ENCODE measurements at places on chromosomes 5 and 9.
A peak's percentile ranks its signal among the peaks of the same experiment; 100 is the strongest.

DNA sequence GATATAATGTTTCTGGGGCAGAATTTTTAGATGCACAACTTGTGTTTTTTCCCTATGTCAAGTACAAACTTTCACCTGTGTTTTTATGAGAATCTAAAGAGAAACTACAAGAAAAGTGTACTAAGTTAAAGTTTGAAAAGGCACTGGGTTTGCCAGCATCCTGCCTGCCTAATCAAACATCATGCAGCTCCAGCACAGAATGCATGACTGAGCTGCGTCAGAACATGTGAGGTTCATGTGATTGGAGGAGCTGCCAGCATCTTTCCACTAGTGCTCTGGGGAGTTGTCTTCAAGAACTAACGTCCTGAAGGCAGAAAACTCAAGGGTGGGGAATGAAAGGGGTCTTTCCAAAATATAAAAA lies 46.1 kb upstream of the RIC1 start:
- DNase-seq, result no peak

GRCh38 chr5:55672477-55672911 lies 39.6 kb downstream of the SLC38A9 start:
- no peak for DNase-seq

- DNase-seq, result no peak
Measured at GRCh38 chr5:90134892-90135291, 274.7 kb downstream of the CETN3 start.

DNA sequence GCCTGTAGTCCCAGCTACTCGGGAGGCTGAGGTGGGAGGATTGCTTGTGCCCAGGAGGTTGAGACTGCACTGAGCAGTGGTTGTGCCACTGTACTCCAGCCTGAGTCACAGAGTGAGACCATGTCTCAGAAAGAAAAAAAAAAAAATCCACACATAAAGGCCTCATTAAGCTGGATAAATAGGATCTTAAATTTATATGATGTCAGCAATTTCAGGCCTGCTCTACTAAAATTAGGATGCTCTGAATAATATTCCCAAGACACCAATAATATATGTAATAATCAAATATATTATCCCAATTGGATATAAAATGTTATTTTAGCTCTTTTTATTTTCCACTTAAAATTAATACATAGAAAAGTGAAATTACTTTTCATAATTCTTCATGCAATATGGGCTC lies 43.6 kb downstream of the NLN start:
- no peak for DNase-seq

- DNase-seq, result no peak
Measured at GRCh38 chr5:60779466-60779865, 64.6 kb downstream of the ELOVL7 start.

- DNase-seq, result no peak
Measured at GRCh38 chr5:132009706-132010405, 1.6 kb downstream of the ACSL6 start.

DNA sequence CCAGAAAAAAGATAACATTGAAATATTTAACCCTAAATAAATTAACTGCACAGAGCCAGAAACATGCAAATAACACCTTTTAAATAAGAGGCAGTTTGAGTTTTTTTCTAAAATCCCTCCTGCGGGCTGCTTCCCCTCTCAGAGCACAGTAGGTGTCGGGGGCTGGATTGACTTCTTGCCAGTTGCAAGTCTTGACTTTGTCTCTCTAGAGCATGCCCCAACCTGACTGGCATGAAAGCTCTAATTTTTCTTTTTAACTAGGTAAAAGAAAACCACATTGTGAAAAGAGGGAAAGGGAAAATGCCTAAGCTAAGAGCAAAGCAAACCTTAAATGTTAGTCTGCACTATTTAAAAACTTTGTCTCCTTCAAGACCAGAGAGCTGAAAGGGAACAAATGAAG lies 46.4 kb upstream of the DNAH5 start:
- DNase-seq, result no peak

- no peak for DNase-seq
Measured at GRCh38 chr5:146745931-146746577, 132.5 kb downstream of the PPP2R2B start.

DNA sequence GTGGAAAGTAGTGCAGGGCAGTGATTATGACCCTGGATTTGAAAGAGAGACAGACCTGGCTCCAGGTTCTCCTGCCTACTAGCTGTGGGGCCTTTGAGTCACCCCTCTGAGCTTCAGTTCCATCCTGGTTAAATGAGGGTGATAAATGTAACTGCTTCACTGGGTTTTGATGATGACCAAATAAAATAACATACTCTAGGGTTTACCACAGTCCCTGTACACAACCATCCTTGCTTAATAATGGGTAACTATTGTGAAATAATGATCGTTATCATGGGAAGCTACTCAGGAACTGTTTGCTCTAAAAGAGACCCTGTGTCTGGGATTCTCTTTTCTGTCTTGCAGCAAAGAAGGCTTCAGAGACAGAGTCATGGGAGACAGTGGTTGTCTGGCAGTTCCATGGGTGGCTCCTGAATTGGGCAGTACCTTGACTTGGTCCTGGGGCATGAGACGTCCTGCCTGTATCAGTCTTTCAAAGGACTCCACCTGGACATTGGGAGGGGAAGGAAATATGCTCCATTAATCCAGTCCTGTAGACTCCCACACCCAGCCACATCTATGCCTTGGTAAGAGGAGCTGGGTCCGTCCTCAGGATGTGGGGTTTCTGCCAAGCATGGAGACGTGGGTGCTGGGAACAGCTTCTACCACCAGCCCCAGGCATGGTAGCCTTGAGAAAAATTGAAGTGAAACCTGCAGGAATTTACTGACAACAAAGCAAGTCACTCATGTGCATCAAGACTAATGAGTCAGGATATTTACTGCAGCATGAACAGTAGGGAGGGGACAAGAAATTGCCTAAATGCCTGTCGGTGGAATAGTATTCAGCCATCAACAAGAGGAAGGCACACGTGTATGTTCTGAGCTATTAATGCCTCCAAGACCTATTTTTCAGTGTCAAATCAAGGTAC lies 23.4 kb downstream of the AKNA start:
- no peak for DNase-seq

GRCh38 chr9:98401140-98402018 lies 145.9 kb upstream of the TBC1D2 start:
- no peak for DNase-seq

DNA sequence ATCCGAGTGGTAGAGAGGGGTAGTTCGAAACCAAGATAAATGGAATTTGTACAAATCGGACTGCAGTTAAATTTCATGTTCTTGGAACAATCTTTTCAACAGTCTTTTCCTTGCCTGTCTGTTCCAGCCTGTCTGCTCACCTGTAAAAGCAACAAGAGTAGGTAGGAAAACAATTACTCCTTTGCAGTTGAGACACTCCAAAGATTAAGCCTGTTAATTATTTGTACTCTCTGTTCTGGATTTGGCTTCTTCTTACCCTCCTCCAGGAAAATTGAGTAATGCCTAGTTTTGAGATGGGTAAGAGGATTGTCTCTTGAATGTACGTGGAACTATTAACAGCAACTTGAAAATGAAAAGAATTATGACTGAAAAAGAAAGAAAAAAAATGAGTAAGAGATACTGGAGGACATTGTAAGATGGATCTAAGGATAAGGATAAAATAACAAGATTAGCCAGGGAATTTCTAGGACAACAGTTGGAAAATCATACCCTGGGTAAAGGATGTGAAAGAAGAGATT lies 24.3 kb downstream of the SPAAR start:
- no peak for DNase-seq

DNA sequence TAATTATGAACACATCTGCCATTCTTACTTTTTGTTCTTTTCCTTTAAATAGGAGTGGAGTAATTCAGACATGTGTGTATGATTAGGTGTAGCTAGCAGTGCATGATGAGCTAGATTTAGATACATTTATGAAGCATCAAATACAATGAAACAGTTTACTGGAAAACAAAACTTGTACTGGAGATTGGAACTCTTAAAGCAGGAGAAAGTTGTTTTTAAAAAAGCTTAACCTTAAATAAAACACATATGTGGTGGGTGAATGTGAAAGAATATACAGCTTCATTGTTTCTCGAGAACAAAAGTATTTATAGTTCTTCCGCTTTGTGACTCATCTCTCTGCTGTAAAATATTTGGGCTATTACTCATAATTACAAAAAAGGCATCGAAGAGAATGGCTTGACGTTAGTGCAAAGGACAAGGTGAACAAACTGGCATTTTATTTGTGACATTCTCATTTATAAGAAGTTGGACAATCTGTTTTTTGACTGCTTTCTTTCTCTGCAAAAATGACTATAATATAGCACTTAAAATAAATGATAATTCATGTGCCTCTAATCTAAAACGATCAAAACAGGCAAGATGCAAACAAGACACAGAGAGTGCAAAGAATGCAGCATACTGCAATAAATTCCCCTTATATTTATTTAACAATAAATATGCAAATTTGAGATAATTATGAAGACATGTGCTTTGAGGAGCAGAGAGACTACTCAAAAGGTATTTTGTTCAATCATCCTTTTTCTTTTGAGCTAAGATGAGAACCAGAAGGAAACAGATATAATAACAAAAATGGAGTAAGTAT lies 478.8 kb downstream of the CETN3 start:
- no peak for DNase-seq

DNA sequence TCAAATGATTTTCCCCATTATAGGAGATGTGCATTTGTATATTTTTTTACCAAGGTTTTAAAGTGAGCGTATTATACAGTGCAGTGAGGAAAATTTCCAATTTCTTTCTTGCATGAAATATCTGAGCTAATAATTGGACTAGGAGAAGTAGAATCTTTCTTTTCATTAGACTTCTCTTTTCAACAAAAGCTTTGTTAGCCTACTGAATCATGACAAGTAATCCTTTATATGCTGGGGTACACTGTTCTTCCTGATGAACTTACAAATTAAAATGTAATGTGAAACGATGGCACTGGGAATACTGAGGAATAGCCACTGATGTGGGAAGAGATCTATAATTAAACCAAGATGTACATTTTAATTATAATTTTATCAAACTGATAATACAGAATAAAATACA lies 829.6 kb downstream of the PTPRD start:
- no peak for DNase-seq

DNA sequence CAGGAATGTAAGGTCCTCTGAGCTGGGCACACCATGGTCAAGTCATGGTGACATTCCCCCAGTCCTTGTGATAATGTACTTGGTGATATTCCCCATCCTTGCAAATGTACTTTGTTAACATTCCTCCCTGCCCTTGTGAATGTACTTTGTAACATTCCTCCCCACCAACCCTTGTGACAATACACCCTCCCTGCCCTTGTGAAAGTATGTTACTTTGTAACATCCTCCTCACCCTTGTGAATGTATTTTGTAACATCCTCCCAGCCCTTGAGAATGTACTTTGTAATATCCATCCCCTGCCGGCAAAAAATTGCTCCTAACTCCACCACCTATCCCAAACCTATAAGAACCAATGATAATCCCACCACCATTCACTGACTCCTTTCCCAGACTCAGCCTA lies 53.3 kb downstream of the RAPGEF6 start:
- DNase-seq, result no peak

- DNase-seq, result no peak
Measured at GRCh38 chr9:135764731-135765130, 62.7 kb downstream of the KCNT1 start.

- no peak for DNase-seq
Measured at GRCh38 chr9:116437411-116438370, 249.4 kb upstream of the TRIM32 start.

DNA sequence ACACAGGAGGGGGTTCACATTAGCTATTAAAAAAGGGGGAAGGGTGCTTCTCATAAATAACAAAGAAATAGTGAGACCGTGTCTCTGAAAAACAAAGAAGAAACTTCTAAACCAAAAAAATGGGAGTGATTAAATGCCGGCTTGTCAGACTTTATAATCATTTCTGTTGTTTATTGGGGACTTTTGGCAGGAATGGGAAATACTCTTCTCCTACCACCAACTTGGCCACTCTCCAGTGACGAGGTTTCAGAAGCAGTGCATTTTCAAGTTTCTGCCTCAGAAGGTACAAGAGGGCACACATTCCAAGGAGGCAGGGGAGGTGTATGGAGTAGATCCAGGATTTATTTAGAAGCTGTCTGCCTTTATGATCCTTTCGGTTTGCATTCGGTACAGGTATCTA lies 46.2 kb downstream of the LIX1 start:
- DNase-seq, result no peak

- no peak for DNase-seq
Measured at GRCh38 chr9:69573651-69574050, 98.5 kb downstream of the APBA1 start.

GRCh38 chr5:9462109-9462508 lies 83.8 kb downstream of the SEMA5A start:
- DNase-seq, result no peak

DNA sequence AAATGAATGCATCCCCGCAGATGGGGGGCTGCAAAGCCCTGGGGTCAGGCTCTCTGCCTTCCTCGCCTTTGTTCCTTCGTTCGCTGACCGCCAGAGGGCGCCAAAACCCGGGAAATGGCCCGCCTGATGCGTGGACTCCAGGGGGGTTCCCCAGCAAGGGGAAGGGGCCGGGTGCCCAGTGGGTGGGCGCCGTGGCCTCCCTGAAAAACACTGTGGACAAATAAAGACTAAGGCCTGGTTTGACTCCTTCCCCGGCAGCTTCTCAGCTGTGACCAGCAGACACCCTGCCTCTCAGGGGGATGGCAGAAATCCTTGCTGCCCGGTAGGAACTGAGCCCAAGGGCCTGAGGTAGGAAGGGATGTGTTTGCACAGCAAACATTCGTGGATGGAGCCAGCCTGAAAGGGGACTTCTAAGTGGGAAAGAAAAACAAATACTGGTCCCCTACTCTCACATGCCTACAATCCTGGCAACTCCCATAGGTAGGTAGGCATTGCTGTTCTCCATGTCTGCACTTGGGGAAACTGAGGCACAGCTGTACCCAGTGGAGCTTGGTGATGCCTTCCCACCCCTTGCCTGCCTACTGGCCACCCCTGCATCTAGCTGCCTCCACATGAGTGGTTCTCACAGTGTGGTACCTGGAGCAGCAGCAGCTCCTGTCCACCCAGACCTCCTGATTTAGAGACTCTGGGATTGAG lies 57.7 kb downstream of the DUSP1 start:
- DNase-seq, result peak; percentile 63

GRCh38 chr5:148179234-148179824 lies 11.0 kb downstream of the SPINK14 start:
- no peak for DNase-seq

DNA sequence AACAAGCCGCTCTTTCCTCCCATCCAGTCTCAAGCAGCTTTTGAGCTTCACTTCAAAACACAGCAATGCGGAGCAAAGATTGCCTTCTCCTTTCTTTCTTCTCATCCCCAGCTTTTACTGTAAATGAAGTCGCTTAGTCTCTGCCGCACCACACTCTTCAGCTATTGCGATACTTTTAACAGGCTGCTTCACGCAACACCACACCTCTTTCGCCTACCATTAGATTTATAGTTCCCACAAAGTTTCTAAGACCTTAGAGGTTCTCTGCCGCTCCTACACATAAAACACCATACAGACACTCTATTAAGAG lies 711 bp downstream of the PGGT1B start:
- DNase-seq, result no peak

- DNase-seq, result no peak
Measured at GRCh38 chr5:174387448-174387847, 336.9 kb upstream of the MSX2 start.

- DNase-seq, result no peak
Measured at GRCh38 chr5:126808521-126808988, 31.6 kb downstream of the LMNB1 start.
